ENCODE measurements at places on chromosomes 16 and 17. TPM values are rescaled to one million over a fixed set of nuclear protein-coding genes. Genes with fewer than 3 reads are reported as not detected.

DNA sequence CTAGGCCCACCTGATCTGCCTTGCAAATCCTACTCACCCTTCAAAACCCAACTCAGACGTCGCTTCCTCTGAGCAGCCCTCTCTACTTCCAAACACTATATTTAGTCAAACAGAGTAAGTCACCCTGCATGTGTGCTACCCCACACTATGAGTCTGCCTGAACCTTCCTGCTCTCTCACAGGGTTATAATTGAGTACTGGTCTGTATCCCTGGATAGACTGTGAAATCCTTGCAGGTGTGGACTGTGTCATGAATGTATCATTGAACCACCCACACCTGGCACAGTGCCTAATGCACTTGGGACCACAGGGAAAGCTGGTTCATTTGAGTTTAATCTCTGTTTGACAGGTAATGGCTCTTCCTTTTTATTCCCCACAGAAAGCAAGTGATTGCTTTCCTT lies 3.4 kb downstream of the FBXO39 start:
- DNase-seq = no peak

GRCh38 chr16:73023752-73024570 lies 24.0 kb downstream of the ZFHX3 start:
- no peak for DNase-seq

GRCh38 chr17:62706598-62707424 lies 79.3 kb downstream of the MRC2 start:
- no peak for DNase-seq

- DNase-seq = no peak
These were observed 7.3 kb upstream of the CMTM3 start for GRCh38 chr16:66596986-66597848.

- DNase-seq = no peak
These were observed 2.4 kb downstream of the VEZF1 start for GRCh38 chr17:57985675-57985974.

DNA sequence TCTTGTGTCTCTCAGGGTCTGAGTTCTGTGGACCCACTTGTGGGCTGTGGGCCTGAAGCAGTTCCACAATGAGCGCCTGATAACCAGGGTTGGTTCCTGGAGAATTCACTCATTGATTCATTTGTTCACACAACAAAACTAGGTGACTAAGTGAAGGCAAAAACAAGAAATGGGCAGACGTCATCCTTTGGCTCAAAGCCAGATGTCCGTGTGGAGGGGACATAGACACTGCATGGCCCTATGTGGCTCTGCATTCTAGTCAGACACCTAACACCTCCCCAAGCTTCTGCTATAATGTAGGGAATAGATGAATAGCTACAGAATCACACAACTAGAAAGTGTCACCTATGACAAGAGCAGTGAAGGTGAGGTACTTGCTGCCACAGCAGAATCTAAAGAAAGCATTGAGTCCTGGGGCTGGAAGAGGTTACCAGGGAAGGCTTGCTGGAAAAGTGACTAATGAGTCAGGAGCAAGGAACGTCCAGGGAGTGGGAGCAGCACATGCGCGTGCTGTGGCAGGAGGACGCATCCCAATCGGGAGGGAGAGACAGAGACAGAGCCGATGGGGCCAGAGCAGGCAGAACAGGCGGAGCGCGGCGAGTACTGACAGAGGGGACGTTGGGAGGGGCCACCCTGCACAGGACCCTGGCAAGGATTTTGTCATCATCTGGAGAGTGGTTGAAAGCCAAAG lies 58.9 kb downstream of the CES1 start:
- DNase-seq = no peak

DNA sequence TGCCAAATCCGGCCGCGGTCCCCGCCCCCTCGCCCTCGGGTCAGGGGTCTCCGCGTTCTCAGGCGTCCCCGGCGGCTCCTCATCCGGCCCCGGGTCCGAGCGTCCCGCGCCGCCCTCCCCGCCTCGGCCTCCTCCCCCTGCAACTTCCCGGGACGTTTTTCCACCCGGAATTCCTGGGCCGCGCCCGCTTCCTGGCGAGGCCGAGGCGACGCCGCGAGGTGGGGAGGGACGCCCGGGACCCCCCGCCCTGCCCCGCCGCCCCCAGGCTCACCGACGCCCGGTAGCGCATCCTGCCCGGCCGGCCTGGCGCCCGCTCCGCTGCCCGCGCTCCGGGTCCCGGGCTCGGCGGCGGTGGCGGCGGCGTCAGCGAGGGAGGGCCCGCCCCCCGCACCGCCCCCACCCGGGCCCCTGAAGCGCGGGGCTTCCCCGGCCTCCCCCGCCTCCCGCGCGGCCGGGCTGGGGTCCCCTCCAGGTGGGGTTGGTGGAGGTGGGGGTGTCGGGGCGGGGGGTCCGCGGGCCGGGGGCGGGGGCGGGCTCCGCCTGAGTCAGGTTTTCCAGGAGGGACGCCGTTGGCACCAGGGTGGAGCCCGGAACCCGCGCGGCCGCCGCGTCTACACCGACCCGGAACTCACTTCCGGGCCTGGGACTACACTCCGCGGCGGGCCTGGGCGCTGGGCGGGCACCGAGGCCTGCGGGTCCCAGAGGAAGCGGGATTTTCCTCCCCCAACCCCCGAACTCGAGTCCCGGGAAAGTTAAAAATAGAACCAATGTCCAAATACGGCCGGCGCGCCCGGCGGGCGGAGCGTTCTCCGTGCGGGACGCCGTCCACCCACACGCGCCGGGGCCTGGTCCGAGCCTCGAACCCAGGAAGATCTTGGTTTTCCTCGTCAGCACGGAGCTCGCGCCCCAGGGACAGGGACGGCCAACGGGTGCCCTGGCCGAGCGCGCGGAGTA lies 6.8 kb downstream of the MYO1C start:
- DNase-seq = no peak

- no peak for DNase-seq
These were observed 86.8 kb downstream of the RPTOR start for GRCh38 chr17:80631142-80632045.

DNA sequence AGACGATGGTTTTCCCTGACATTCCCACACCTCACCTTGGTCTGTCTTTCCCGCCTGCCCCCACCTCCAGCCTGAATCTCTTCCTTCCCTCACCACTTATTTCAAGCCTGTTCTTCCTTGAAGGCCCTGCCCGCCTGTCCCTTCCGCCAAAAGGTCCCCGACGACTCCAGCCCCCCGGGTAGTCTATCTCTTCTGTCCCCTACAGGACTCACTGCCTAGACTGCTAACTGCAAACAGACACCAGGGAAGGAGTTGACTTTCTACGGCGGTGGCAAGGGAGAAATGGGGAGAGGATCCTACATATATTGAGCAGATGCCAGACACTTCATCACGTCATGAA lies 53.7 kb downstream of the NT5M start:
- DNase-seq = no peak

GRCh38 chr16:1610071-1610898 lies 1.6 kb downstream of the IFT140 start:
- DNase-seq = no peak

- no peak for DNase-seq
These were observed 776 bp downstream of the LRRC75A start for GRCh38 chr17:16491131-16491702.

- DNase-seq = no peak
These were observed 18.4 kb downstream of the LIMD2 start for GRCh38 chr17:63681530-63681929.

- DNase-seq = no peak
These were observed 86.9 kb upstream of the HLF start for GRCh38 chr17:55177855-55178217.

MED31 gene
- total RNA-seq = 13.5 TPM

MYH11 gene
- 0.07 TPM for total RNA-seq

ACOX1 gene
- total RNA-seq = 40.1 TPM

PPL gene
- total RNA-seq = 26.5 TPM

SLC38A10 gene
- total RNA-seq = 100 TPM

PPP1R1B gene
- not detected for total RNA-seq

KRTAP1-1 gene
- not detected for total RNA-seq

SLC52A1 gene
- 0.62 TPM for total RNA-seq

KRTAP9-2 gene
- total RNA-seq = not detected

P3H4 gene
- 50.5 TPM for total RNA-seq

NPIPB2 gene
- 4.9 TPM for total RNA-seq

TNS4 gene
- total RNA-seq = 0.34 TPM

KRT34 gene
- total RNA-seq = 5.5 TPM

RDM1 gene
- total RNA-seq = not detected

Measured in kidney epithelial cell (primary cell).